ENCODE measurements at places on chromosomes 6 and 20. TPM values are rescaled to one million over a fixed set of nuclear protein-coding genes. Genes with fewer than 3 reads are reported as not detected.

Gene NOTCH4
- 2.6 TPM for total RNA-seq

Gene LINC00237
- total RNA-seq: not detected

GRCh38 chr6:37985355-37985754 is 165.8 kb downstream of the ZFAND3 start:
- no peak for DNase-seq

GRCh38 chr6:106536851-106537250 is 92.4 kb downstream of the RTN4IP1 start:
- no peak for DNase-seq

DNA sequence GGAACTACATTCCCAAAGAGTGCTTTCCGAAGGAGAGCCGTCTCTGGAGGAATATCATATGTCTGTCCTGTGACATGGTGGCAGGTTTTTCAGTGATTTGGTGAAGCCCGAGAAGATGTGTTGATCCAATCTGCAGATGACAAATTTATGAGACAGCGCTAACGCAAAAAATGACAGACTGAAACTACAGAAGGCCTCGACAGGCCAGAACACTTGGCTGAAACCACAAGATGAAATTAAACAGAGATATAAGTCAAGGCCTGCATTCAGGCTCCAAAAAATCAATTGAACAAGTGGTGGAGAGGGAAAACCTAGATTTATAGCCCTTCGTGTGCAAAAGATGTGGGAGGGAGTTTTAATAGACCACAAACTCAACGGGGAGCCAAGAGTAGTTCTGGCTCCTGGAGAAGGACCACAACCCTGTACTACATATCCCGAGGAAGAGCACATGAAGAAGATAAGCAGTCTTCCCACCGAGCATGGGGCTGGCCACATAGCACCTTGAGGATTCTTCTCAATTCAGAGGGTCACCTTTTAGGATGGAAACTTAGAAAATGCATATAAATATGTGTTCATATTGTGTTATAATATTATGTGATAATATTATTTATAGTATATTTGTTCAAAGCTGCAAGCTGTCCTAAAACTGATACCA is 231.3 kb upstream of the PDE10A start:
- DNase-seq: no peak

GRCh38 chr6:83609248-83609647 is 96.9 kb downstream of the PRSS35 start:
- DNase-seq: no peak

GRCh38 chr20:47011984-47012383 is 117.3 kb downstream of the EYA2 start:
- DNase-seq: no peak

DNA sequence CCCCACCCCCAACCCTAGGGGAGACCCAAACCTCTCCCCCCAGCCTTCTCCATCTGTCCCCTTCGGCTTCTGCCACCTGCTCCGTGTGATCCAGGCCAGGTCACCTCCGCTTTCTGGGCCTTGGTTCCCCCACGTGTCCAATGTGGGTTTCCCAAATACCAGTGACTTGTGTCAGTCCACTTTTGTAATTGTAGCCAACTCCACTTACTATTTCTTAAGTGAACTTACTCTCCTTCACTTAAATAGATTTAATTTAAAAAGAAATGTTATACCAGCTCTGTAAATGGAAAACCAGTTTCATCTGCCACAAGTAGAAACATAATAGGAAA is 10.0 kb upstream of the FAM110A start:
- DNase-seq: no peak

DNA sequence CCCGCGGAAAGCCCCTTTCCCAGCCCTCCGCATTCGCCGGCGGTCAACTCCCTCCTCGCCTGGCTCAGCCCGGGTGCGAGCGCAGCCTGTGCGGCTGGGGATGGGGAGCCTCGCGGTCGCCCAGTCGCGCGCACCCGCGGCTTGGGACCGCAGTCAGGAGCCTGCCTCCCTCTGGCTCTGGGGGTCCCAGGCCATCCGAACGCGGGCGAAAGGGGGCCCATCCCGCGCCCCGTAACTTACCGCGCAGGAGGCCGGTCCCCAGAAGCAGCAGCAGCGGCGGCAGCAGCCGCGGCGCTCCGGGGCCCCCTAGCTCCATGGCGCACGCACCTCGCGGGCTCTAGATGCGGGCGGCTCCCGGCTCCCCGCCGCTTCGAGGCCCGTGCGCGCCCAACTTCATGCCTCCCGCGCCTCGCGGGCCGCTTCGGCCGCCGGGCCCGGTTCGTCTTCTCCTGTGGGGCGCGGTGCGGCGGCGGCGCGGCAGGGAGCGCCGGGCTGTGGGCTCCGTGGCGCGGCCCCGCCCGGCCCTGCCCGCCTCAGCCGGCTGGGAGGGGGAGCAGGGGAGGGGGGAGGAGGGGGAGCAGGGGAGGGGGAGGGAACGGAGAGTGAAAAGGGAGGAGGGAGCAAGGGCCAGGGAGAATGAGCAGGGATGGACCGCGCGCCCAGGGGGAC is at the start of gene CHRNA4:
Gene CHRNA4 (minus strand): TSS at position 500 of the 669 bp plus-strand sequence. CDS start 184 bp downstream, at position 316.
- DNase-seq: no peak

GRCh38 chr6:156919814-156920369 is 142.7 kb downstream of the ARID1B start:
- DNase-seq: no peak

DNA sequence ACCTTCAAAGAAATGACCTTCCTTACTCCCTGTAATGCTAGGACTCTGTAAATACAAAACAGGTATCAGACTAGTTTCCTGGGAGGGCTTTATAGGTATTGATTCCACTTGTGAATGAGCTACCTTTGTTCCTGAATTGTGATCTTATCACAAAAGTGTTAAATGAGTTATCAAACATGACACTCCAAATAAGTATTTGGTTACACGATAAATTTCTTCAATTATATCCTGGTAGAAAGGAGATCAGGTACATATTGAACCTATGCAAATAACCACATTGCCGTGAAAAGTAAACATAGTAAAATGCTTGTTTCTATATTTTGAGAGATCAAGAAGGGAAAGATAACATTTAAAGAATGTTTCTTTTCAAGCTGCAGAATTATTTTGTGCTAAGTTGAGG is 285.3 kb downstream of the HIVEP2 start:
- no peak for DNase-seq

GRCh38 chr20:60352017-60352416 is 393.8 kb downstream of the CDH26 start:
- no peak for DNase-seq

- DNase-seq: no peak
Observed at GRCh38 chr20:17648315-17648646, 33.8 kb downstream of the RRBP1 start.
